ENCODE measurements at places on chromosomes 5 and 9.
A peak's percentile ranks its signal among the peaks of the same experiment; 100 is the strongest.

DNA sequence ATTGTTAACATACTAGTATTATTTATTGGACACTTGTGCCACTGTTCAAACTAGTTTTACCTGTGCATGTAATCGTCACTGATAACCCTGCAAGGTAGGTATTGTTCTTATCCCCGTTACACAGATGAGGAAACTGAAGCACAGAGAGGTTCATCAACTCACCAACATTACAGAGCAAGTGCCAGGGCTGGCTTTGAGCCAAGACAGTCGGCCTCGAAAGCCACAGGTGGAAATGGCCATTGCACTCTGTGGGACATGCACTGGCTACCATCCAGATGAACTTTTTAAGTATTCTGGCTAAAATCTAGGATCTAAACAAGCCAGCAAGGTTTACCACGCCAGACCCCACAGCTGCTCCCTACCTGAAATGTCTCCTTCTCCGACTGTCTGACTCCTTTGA is 57.9 kb downstream of the TEX10 start:
- no peak for DNase-seq

DNA sequence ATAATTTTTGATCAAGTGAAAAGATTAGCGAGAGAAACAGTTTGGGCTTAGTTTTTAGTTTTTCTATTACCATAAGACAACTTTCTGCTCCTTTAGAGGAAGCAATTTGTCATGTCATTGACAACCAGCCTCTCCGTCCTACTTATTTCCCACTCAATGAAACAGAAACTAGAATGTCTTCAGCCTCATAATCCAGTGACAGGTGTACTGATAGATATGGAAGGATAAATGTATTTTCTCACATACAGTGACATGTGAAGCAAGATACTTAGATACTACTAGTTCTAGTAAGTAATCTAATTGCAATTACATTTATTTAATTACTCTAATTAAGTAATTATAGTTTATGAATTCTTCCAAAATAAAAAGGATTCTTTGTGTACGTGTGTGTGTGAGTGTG is 429.7 kb downstream of the CDH10 start:
- no peak for DNase-seq

DNA sequence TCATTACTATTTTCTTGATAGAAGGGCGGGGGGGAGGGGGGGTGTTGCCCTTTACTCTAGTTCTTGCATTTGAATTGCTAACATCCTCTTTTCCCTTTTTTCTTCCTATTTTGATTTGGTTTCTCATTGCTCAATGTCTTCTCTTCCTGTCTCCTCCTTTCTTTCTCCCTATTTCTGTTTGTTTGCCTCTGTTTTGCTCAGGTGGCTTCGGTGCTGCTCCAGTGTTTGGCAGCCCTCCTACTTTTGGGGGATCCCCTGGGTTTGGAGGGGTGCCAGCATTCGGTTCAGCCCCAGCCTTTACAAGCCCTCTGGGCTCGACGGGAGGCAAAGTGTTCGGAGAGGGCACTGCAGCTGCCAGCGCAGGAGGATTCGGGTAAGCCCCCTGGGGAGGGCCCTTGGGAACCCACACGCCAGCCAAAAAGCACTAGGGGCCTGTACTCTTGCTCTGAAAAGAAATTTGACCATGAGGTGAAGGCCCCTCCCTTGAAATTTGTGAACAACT is 48.3 kb downstream of the FAM78A start:
- DNase-seq, result peak; percentile 57

DNA sequence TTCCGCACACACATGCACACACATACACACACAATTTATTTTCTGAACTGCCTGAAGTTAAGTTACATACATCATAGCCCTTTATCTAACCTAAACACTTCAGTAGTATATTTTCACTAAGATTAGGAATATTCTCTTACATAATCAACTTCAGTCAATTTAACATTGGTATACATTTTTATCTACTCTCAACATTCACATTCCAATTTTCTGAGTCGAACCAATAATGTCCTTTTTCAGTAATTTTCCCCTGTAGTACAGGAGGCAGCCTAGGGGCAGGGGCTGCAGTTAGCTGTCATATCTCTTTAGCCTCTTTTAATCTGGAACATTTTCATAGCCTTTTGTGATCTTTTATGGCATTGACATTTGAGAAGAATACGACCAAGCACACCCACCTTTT is 150.1 kb downstream of the DAB2IP start:
- no peak for DNase-seq

GRCh38 chr5:68406767-68407241 is 191.2 kb downstream of the PIK3R1 start:
- no peak for DNase-seq

DNA sequence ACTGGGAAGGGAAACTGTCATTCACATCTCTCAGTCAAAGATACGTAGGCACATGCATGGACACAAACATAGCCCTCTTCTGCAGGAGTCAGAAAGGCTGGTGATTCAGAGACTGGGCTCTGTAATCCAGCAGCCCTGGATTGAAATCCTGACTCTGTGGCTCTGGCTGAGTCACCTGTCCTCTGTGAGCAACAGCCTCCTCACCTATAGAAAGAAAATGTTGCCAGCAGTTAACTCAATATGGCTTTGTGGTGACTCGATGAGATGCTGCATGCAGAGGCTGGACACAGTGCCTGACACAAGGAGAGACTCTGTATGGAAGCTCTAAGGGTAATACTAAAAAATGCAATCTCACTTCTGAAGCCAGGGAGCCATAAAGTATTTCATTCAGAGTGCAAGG is 23.9 kb upstream of the CDKN2AIPNL start:
- no peak for DNase-seq

- DNase-seq, result no peak
These were observed 13.3 kb upstream of the PSMD5 start for GRCh38 chr9:120855827-120856670.

GRCh38 chr5:139575751-139576150 is 14.6 kb downstream of the UBE2D2 start:
- no peak for DNase-seq

DNA sequence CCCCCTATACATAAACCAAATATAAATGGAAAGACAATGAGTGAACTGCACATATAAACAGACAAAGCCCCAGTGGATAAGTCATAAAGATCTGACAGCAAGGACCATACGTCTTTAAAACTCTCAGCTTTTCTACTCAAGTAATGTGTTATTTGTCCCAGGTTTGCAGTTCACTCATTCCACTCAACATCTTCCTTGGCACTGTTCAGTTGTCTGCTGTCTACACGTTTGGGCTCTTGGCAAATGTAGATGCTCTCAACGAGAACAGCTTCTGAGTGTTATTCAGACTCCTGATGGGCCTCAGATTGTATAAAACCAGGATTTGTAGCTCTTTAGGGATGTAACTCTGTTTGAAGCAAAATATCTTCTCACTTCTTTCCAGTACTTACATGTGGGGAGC is 198.2 kb upstream of the SEMA6A start:
- no peak for DNase-seq

DNA sequence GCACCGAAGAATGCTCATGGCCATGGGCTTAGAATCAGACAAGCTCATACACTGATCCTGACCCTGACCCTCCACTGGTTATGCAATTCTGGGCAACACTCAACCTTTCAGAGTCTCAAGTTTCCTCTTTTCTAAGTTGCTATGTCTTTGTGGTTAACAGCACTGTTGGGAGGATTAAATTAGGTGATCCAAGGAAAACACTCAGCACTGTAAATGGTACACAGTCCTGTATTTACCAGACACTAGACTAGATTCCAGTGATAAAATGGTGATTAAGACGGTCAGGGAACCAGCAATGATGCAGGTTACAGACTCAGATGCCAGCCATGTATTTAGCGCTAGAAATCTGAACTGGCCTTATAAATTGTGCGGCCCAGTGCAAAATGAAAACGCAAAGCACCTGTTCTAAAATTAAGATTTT is 8.1 kb downstream of the ARL15 start:
- no peak for DNase-seq

- DNase-seq, result peak; percentile 2
These were observed 88.9 kb downstream of the SLF1 start for GRCh38 chr5:94707359-94707758.

- no peak for DNase-seq
These were observed 7.0 kb upstream of the NDST1 start for GRCh38 chr5:150500905-150501304.

DNA sequence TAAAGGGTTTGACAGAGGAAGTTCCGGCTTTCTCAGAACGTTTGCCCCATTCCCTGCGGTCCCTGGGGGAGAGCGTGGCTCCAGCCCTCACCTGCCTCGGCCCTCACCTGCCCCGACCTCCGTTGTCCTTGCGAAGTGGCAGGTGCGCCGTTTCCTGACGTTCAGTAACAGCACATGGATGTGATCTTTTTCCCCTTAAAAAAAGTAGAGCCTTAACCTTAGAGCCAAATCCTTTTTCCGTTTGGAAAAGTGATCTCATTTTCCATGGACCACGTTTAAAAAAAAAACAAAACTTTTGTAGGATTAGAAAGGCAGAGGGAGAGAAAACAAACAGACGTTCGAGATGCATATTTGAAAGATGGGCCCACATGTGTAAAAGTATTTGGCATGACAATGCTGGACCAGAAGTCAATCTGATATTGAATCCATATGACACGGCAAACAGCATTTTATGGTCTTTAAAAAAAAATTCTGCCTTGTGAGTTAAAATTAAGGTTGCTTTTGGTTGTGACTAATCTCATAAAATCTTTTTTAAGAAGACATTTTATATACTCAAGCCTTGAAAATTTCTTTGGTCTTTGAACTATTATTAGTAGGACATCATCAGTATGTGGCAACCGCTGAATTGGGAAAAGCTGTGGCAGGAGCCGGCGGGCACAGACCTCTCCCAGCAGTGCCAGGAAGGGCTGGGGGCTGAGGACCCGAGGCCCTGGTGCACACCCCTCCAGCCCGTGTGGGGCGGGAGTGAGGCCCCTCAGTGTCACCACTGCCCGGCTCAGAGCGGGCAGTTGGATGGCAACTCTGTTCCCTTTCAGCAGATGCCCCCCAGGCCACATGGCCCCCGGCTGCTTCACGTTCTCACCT is 42.5 kb upstream of the EXOC3 start:
- peak; percentile 98 for DNase-seq

GRCh38 chr5:115578657-115579056 is 23.6 kb downstream of the TICAM2 start:
- DNase-seq, result no peak

DNA sequence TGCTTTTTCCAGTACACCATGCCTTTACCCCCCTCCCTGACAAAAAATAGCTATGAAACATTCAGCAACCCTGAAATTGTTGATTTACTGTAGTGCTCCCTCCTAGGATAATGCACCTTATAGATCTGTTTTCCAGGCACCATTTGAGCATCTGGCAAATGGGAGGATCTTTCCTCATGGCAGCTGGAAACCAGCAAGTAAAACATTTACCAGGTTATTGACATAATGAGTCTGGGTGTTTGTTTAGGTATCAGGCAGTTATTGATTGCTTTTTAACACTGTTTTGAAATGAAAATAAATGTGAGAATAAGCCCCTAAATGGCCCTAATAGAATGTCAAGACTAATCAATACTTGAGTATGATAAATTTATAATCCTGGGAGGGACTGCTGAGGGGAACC is 57.3 kb upstream of the KLF4 start:
- no peak for DNase-seq

- DNase-seq, result peak; percentile 40
These were observed 116.6 kb upstream of the MAP3K1 start for GRCh38 chr5:56698463-56699381.

- no peak for DNase-seq
These were observed 82.3 kb upstream of the SIMC1 start for GRCh38 chr5:176155922-176156359.

GRCh38 chr9:4490705-4491625 is 697 bp downstream of the SLC1A1 start:
- DNase-seq, result peak; percentile 8

DNA sequence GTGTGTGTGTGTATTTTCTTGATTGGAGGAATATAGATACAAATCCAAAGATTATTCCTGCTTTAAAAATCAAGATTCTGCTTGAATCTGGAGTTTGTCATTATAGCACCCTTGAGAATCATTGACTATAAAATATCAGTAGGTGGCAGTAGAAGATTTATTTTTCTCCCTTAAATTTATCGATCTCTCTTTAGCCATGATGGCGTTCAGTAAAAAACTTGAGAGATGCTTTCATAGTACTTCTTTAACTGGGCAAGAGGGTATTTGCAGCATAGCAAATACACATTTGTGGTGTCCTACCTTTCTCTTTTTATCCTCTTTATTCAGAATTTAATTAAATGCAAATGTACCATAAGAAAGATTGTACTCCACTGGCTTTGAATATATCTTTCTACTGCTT is 307.7 kb downstream of the ADGRV1 start:
- DNase-seq, result peak; percentile 25

- peak; percentile 88 for DNase-seq
These were observed 1638.5 kb upstream of the C9orf72 start for GRCh38 chr9:29211580-29212396.

GRCh38 chr9:21696411-21696871 is 106.0 kb upstream of the MTAP start:
- DNase-seq, result no peak

DNA sequence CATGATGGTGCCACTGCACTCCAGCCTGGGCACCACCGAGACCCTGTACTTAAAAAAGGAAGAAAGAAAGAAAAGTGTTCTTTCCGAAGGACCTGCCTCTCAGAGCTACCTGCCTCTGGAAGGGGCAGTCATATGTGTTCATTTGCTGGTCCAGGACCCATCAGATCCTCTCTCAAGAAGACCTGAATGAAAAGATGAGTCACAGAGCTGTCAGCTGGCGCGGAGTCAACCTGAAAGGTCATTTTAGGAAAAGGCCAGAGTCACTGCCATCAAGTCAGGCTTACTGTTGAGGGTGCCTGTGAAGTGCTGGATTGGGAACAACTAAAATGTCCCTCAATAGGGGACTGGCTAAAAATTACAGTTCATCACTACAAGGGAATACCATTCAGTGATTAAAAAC is 14.9 kb upstream of the HRH2 start:
- no peak for DNase-seq

DNA sequence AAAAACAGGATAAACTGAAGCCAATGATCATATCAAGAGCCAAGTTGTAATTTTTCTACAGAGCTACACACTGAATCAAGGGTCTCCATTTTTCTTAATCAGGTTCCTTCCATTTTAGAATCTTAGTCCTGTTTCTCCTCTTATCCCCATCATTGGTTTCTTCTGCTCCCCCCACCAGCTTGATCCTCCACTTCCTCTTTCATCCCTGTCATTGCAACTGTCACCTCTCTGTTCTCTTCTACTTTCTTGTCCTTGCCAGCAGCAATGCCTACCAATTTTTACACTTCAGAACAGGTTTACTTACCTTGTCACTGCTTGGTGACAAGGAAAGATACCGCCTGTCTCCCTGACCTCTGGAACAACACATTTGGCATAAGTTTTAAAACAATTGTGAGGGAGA is 97.3 kb downstream of the CFAP90 start:
- no peak for DNase-seq

DNA sequence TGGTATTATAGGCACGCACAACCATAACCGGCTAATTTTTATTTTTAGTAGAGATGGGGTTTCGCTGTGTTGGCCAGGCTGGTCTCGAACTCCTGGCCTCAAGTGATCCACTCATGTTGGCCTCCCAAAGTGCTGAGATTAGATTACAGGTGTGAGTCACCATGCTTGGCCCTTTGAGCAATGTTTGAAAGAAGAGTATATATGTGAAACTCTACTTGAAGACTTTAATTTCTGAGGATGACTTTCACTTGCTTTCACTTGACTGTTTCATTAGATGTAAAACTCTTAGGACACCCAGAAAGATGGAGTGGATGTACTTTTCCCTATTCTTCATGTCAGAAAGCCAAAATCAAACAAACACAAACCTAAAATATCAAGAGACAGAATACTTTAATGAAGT is 43.8 kb upstream of the GAS1 start:
- DNase-seq, result no peak

GRCh38 chr5:135322271-135322670 is 76.8 kb downstream of the MACROH2A1 start:
- DNase-seq, result no peak

- DNase-seq, result no peak
These were observed 387.7 kb downstream of the BNC2 start for GRCh38 chr9:16482764-16483163.

Data from NCI-H2081 (cell line).